ENCODE measurements at places on chromosomes 7 and 10.
A peak's percentile ranks its signal among the peaks of the same experiment; 100 is the strongest.

DNA sequence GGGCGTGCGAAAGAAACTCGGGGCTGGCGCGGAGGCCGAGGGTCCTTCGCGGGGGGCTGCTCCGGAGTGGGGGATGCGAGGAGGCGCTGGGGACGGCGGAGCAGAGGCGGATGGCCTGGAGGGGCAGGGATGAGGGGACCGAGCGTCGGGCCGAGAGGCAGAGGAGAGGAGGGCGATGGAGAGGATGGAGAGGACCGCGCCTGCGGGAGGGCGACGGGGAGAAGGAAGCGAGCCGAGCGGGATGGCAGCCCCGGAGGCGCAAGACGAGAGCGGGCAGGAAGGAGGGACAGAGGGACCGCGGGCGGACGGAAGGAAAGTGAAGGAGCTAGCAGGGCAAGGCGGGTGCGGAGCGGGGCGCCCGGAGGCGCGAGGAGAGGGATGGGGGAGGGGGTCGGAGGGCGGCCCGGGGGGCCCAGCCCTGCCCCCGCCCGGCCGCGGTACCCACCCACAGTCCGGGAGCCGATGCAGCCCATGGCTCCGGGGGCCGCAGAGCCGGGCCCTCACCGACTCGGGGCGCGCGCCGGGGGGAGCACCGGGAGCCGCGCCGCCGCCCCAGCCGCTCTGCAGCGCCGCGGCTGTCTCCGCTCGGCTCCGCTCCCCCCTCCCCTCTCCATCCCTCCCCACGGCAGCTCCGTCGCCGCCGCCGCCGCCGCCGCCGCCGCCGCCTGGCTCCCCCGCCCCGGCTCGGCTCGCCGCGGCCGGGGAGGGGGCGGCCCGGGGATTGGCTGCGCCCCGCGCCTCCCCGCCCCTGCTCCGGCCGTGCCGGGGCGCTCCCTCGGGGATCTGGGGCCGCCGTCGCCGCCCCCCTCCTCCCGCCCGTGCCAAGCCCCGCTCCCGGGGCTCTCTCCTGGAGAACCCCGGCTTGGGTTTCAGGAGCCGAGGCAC is at the start of gene FAM131B:
TSS of gene FAM131B (minus strand) at position 583 of the 885 bp plus-strand sequence. CDS start at position 473, 110 bp downstream.
- peak; percentile 6 for DNase-seq

- no peak for DNase-seq
These were observed 19.7 kb upstream of the PON2 start for GRCh38 chr7:95454438-95455045.

DNA sequence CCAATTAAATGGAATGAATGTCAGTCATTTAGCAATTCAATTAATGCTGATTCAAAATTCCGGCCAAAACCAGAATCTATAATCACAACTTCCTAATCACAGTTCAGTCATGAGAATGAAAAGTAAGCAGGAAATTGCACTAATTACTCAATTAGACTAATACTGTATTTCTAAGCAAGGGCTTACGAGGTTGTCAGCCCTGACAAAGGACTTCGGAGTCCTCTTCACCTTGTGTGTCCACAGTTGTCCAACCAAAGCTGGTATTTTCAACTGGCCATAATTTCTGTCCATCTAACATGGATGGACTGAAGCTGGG is 17.4 kb downstream of the CPA1 start:
- DNase-seq: no peak

DNA sequence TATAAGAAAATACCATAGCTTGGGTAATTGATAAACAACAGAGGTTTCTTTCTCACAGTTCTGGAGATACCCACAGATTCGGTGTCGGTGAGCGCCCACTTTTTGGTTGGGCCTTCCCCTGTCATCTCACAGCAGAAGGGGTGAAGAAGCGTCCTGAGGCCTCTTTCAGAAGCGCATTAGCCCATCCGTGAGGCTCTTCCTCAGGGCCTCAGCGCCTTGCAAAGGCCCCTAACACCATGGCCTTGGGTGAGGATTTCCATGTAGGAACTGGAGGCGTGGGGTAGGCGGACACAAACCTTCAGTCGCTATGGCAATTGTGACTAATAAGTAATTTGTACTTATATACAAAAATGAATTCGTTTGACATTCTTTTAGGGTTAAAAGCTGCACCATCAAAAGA is 316.0 kb downstream of the PTPRN2 start:
- DNase-seq: no peak

DNA sequence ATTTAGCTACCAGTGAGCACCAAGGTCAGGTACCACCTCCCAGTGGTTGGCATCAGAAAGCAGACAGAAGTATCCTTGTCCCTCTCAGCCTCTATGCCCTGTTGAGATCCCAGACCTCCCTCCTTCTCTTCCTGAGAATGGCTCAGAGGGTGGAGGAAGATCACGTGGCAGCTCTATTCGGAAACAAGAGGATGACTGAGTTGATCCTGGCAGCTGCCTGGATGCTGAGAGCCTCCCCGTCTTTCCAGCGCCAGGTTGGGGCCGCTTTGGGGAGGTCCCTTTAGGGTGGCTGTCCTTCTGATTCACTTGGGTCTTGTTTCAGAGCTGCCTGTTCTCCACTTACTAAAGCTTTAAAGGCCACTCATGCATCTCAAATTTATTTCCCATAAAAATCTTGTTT is 36.9 kb upstream of the NPFFR1 start:
- no peak for DNase-seq

DNA sequence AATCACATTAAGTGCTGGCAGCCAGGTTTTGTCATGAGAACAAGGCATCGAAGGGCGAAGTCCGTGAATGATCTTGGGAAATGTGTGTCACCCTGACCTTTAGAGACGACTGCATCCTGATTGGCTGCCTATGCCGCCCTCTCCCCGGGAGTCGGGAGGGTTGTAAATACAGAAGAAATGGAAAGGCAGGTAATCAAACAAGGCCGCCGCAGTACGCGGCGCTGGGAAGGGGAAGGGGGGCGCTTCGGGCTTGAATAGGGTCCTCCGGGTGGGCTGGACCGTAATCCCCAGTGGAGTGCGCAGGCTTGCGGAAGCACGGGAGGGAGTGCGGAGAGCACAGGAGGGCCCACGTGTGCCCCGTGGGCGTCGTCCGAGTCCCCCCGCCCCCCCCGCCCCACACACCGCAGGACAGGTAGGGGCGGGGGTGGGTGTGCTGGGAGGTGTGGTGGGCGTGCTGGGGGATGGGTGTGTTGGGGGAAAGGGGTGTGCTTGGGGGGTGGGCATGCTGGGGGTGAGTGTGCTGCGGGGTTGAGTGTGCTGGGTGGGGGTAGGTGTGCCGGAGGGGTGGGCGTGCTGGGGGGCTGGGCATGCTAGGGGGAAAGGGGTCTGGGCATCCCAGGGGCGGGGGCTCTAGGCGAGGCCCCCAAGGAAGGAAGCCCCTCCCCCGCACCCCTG is 169.4 kb downstream of the ARHGAP12 start:
- peak; percentile 46 for DNase-seq

DNA sequence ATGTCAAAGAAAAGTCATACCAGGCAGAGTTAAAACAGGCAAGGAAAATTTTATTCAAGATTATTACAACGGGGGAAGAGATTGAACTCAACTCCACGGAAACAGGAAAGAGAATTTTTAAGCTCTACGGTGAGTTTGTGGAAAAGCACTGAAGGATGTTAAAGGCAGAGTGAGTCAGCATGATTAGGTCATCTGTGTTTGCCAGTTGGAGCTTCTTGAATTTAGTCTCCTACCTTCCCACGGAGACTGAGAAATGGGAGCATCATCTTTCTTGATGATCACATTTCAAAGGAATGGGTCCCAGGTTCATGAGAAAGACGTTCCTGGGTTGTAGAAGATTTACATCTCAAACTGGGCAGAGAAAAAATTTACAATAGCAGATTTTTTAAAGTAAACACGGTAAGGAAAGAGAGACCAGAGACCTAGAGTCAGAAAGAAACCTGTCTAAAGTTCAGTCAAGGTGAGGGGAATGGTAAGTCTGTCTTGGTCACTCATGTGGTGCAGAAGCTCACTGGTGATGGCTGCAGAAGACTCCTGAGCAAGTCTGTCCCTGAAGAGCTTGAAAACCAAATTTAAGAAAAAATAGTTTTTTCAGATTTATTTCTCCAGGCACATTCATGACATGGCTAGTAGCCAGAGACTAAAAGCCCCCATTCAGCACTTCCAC is 516.9 kb upstream of the LRRN3 start:
- DNase-seq: no peak

GRCh38 chr10:14608381-14609001 is 166.2 kb downstream of the FAM107B start:
- DNase-seq: no peak

GRCh38 chr7:36158321-36158605 is 5.2 kb downstream of the EEPD1 start:
- no peak for DNase-seq

DNA sequence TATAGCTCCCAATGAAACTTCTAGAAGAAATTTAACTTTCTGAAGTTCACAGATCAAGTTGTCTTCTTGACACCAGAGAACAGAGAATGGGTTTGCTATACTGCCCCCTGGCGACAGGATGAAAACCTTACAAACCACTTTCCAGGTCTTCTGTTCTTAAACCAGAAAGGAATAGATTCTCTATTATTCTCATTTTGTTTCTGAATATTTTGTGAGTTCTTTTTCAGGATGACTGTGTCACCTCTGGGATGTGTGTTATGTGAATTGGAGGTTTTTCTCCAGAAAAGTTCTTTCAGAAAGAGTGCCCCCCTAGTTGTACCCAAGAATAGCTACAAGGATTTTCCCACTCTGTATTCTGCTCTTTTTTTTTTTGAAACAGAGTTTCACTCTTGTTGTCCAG is 6.3 kb downstream of the IFT22 start:
- peak; percentile 58 for DNase-seq

GRCh38 chr10:98920807-98921206 is 314.8 kb downstream of the HPSE2 start:
- DNase-seq: no peak

GRCh38 chr7:73702226-73702625 is 17.2 kb downstream of the STX1A start:
- no peak for DNase-seq

DNA sequence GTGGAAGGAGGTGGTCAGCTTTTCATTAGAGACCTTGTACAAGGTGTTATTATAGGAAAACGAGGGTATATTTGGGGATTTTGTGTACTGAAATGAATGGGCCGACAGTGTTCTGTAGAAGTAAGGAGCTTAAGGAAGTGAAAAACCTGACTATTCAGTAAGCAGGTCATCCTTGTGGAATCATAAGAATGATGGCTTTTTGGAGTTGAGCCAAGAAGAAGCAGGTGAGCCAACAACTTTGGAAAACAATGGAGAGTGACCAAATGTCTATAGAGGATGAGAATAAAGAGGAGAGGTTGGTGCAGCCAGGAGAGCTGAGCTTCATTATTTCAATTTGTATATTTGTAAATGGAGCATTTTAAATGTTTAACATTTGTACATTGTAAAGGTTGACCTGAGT is 595.7 kb downstream of the CCSER2 start:
- DNase-seq: no peak

GRCh38 chr7:107414198-107414597 is 55.7 kb upstream of the GPR22 start:
- no peak for DNase-seq

DNA sequence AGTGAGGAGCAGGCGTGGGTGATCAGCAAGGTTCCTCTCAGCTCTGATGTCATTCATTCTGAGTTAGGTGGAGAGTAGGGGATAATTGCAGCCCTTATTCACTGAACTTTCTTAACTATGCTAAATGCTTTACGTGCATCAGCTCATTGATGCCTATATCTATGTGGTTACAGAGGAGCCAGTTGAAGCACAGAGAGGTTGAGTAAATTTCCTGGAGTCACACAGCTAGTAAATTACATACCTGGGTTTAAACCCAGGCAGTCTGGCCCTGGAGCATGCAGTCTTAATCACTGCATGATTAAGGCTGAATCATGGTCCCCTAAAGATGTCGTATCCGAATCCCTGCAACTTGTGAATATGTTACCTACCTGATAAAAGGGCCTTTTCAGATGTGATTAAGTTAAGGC is 99.6 kb downstream of the GRK5 start:
- DNase-seq: no peak

GRCh38 chr10:110425684-110426293 is 71.9 kb upstream of the DUSP5 start:
- no peak for DNase-seq

- peak; percentile 65 for DNase-seq
These were observed 386.2 kb downstream of the KCNMA1 start for GRCh38 chr10:77251297-77252013.

- DNase-seq: no peak
These were observed 718.5 kb downstream of the AUTS2 start for GRCh38 chr7:70316745-70317144.

GRCh38 chr7:77819021-77819420 is 20.4 kb downstream of the PHTF2 start:
- DNase-seq: no peak

DNA sequence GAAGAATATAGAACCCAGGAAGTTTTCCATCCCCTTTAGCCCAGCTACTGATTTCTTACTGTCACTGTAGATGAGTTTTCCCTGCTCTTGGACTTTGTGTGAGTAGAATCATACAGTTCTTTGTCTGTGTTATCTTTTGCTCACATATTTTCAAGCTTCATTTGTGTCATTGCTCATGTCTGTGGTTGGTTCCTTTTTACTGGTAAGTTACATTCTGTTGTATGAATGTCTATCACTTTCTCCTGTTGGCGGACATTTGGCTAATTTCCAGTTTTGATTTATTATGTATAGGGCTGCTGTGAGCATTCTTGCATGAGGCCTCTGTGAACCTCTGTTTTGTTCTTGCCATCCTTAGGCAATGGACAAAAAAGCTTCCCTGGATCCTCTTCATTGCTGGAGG is 5.3 kb downstream of the GLRX3 start:
- no peak for DNase-seq

DNA sequence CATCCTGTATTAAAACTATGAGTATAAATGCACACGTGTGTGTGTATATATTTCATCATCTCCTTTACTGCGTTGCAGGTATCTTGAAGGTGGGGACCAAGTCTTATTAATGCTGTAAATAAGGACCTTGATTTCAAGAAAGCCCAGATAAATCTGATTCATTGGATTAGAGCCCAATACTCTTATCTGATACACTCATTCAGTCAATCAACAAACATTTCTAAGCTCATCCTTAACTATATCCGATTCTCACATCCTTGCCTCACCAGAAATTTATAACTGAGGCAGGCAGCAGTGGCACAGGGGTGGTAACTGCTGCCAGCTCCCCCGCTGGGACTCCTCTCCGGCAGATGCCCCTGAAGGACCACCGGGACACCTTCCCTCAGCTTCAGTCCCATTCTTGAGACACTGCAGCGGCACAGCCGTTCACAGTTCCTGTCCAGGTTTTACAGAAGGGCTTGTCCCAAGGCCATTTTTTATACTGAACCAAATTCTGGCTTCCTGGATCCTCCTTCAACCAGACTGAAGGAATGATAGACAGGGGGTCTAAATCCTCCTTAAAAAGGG is 54.0 kb downstream of the BRI3 start:
- no peak for DNase-seq

- peak; percentile 81 for DNase-seq
These were observed 26.0 kb downstream of the ASB4 start for GRCh38 chr7:95511716-95512260.

DNA sequence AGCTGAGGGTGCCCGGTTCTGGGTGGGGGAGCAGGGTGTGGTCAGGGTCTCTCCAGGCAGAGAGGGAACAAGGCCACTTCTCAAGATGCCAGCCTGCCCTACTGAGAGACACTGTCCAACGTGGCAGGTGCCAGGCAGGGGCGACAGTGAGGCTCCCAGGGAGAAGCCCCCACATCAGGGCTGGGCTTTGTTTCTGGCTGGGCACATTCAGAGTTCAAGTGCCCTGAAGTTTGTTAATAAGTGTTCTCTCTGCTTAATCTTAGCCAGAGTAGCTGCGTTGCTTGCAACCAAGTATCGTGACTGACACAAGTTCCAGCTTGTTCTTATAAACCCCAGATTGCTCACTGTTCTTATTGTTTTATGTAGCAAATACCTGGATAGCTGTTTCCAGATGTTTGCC is 21.8 kb downstream of the FOXL3 start:
- DNase-seq: no peak
